ENCODE measurements at places on chromosomes 3 and 15. TPM values are rescaled to one million over a fixed set of nuclear protein-coding genes. Genes with fewer than 3 reads are reported as not detected.

Gene CCK
- total RNA-seq = not detected

Gene PLSCR5
- not detected for total RNA-seq

Gene HEMK1
- 5.6 TPM for total RNA-seq

Gene CHRFAM7A
- total RNA-seq = 0.90 TPM

Gene CLRN1
- not detected for total RNA-seq

Gene CALML4
- total RNA-seq = 1.7 TPM

Gene ITIH3
- total RNA-seq = not detected

Gene EPHB1
- 0.29 TPM for total RNA-seq

Gene LRRC31
- total RNA-seq = not detected

Gene SNAPC5
- total RNA-seq = 70.0 TPM

Gene KLF15
- 1.1 TPM for total RNA-seq

Gene ZIC4
- total RNA-seq = 0.21 TPM

Gene SI
- not detected for total RNA-seq

Gene POPDC2
- total RNA-seq = 0.06 TPM

Gene MNS1
- 0.66 TPM for total RNA-seq

Gene SPATA12
- total RNA-seq = 0.14 TPM

Gene FBXO40
- total RNA-seq = not detected

Gene C3orf20
- total RNA-seq = not detected

Gene LRTM1
- total RNA-seq = not detected

Gene IL5RA
- total RNA-seq = 0.10 TPM

Gene HACL1
- total RNA-seq = 18.1 TPM

Gene CGNL1
- 0.43 TPM for total RNA-seq

Gene ROPN1
- not detected for total RNA-seq

Gene TATDN2
- 6.4 TPM for total RNA-seq

Gene RASA2
- total RNA-seq = 8.1 TPM

Gene RPL14
- total RNA-seq = 334 TPM

Gene NDN
- total RNA-seq = 0.33 TPM

Gene MUC4
- not detected for total RNA-seq

Gene SPATA16
- not detected for total RNA-seq

Gene ACOX2
- 3.8 TPM for total RNA-seq

Measured in H4 (cell line).